Stimulated activated CD4-positive, alpha-beta T cell treated with anti-CD3 and anti-CD28 coated beads, Interleukin-12 subunit alpha, Interleukin-12 subunit beta, amount 100 ng/mL, for 48 hours (primary cell): ENCODE measurements at places on chromosomes 5 and 9.

- DNase-seq, result no peak
Observed at GRCh38 chr5:75839547-75839946, 122.3 kb upstream of the POC5 start.

DNA sequence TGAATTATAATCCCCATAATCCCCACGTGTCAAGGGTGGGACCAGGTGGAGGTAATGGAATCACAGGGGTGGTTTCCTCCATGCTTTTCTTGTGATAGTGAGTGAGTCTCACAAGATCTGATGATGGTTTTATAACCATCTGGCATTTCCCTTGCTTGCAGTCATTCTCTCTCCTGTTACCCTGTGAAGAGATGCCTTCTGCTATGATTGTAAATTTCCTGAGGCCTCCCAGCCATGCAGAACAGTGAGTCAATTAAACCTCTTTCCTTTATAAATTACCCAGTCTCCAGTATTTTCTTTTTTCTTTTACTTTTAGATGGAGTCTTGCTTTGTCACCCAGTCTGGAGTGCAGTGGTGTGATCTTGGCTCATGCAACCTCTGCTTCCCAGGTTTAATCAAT is 182.7 kb upstream of the SEMA6A start:
- DNase-seq, result no peak

GRCh38 chr9:112286926-112287325 is 46.5 kb downstream of the PTBP3 start:
- no peak for DNase-seq

GRCh38 chr5:109707531-109707930 is 17.8 kb downstream of the MAN2A1 start:
- no peak for DNase-seq

- DNase-seq, result no peak
Observed at GRCh38 chr5:61931236-61931635, 374.8 kb upstream of the KIF2A start.

DNA sequence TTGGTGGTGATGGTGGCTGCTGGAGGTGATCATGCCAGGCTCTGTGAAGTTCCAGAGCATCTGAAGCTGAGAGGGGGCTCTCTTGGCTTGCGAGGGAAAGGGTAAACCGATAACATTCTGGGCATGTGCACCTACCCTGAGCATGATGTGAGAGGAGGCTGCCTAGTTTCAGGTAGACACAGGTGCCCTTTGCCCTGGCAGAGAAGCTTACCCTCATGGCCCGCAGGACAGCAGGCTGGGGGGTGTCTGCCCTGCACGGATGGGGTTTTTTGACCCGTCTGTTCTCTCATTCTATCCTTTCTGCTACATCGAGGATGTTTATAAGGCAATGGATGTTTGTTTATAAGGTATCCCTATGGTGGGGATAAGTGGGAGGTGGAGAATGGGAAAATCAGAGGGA is 132.9 kb downstream of the WDR41 start:
- DNase-seq, result no peak

DNA sequence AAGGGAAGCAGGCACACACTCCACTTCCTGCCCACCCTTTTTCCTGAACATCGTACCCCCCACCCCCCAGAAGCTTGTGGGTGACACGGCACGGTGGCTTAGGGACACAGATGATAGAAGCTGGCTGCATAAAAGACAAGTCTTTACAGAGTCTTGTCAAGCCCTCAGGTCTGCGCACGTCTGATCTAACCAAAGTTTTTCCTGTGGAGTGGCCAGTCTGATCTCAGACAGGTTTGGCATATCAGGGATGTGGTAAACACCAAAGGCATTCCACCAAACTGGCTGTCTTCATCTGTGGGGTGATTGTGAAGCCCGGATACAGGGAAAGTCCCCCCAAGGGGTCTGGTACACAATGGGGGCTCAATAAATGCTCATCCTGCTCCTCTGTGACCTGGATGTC is 50.0 kb downstream of the CRB2 start:
- no peak for DNase-seq

GRCh38 chr5:132961887-132962286 is 1.5 kb downstream of the AFF4 start:
- DNase-seq, result no peak
